ENCODE measurements at places on chromosomes 1 and 21. TPM values are rescaled to one million over a fixed set of nuclear protein-coding genes. Genes with fewer than 3 reads are reported as not detected.

DNA sequence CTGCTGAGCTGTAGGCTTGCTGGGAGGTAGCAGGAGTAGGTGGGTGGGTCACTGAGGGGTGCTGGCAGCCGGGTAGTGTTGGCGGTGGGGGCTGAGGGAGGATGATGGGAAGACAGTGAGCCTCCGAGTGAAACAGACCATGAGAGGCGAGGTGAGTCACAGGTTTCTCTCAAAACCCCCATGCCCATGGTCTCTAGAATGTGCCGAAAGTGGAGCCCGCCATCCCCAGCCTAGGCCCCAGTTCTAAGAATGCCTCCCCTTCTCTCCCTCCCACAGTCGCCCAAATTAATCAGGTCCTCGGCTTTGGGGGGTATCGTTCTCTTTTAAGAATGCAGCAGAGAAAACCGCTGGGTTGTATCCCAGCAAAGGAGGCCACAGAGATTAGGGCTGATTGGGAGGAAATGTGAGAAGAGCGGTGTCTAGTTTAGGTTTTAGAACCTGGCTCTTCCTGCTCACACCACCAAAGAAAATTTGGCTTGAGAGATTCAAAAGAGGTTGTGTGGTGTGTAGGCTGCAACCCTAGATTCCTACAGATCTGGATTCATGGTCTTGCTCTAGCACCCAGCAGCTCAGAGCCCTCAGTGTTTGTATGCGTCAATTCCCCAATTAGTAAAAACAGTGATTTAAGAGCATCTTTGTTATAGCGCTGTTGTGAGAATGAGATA lies 27.7 kb upstream of the IL19 start:
- no peak for DNase-seq

GRCh38 chr1:191125950-191126349 lies 648.3 kb upstream of the BRINP3 start:
- no peak for DNase-seq

- DNase-seq = no peak
These were observed 358.0 kb upstream of the BRINP3 start for GRCh38 chr1:190835658-190836057.

GRCh38 chr21:39375446-39375845 lies 26.6 kb upstream of the HMGN1 start:
- DNase-seq = no peak

DNA sequence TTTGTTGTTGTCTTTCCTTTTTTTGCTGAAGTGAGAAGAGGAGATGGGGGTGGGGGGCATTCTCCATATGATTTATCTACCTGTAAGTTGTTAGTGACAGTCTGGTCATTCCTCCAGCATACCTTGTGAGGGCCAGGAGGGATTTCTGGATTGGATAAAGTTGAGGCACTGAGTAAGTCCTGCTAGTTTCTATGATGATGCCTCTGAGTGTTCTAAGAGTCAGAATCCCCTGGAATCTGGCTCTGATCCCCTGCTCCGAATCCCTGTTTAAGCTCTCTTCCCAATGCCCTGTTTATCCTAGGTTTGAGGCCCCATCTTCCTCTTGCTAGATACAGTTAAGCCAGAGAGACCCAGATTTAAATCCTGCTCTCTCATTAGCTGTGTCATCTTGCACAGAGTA lies 83.2 kb upstream of the HOOK1 start:
- DNase-seq = no peak

GRCh38 chr1:107195476-107195875 lies 54.6 kb downstream of the NTNG1 start:
- no peak for DNase-seq

DNA sequence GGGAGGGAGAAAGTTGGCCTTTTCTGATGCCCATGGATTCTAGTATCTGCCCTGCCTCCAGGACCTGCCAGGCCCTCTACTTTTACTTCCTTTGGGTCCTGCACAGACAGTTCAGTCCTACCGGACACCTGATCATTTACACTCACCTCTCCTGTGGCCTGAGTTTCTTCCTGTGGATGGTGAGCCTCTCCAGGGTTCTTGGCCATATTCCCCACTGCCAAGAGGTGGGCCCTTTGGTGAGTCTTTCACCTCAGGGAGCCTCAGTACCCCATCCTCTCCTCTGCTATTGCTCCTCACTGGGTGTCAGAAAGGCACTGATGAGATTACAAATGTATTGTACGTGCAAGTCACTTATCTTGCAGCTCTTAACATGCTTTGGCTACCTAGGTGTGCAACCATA lies 81.4 kb upstream of the ETV3 start:
- DNase-seq = no peak

- DNase-seq = no peak
These were observed 288.0 kb downstream of the PBX1 start for GRCh38 chr1:164846731-164847691.

- DNase-seq = no peak
These were observed 23.6 kb downstream of the COL18A1 start for GRCh38 chr21:45428534-45428933.

GRCh38 chr21:45916011-45916840 lies 65.3 kb upstream of the COL6A1 start:
- no peak for DNase-seq

DNA sequence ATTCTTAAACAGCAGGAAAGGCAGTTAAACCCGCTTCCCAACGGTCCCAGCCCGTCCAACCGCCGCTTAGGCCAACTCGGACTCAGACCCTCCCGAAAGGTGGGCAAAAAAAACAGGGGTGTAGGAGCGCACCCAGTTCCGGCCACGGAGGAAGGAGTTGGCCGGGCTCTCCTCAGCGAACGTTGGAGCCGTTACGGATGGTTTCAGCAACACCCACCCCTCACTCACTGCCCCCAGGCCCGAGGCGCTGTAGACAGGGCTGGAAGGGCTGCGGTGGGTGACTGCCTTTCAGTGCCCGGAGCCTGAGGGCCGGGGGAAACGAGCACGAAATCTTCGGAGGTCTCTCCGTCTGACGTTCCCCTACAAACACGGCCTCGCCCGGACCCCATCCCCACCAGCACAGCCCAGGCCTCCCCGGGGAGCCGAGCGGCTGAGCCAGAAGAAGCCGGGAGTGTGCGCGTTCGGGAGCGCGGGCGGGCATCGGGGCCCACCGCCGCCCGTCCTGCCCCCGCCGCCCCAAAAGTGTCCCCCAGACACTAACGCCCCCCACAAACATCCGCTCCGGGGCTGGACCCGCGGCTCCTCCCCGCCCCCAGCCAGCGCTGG lies 1.3 kb downstream of the KDM5B start:
- DNase-seq = no peak

- DNase-seq = peak; percentile 30
These were observed 5.8 kb upstream of the EPHA8 start for GRCh38 chr1:22557341-22557950.

DNA sequence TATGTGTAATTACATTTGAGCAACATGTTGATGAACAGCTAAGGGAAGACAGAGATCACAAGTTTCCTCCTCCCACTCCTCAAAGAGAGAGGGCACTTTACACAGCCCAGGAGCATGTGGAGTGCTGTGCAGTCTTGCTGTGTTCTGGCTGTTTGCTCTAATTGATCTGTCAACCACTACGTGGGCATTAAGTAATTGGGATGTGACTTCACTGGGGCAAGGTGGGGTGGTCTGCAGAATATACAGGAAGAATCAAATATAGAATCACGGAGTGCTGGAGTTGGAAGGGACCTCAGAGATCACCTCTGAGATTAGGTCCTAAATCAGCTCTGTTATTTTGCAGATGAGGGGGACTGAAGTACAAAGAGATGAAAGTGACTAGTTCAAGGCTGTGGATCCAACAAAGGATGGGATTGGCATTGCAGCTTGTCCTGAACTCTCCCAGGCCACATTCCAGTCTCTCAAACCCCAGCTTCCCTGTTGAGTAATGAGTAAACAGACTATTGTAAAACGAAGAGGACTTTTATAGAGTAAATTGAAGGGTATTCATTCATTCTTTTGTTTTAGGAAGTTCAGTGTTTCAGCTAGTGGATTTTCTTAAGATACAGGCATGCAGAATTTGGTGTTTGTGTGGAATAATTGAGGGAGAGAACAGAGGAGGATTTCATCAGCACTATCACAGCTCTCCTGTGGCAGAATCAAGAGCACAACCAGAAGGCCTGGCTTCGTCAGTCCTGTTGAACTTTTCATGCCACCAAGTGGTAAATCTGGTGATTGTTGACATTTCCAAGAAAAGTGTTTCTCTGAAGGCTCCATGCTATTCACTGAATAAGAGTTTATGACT lies 22.4 kb downstream of the NOS1AP start:
- no peak for DNase-seq

DNA sequence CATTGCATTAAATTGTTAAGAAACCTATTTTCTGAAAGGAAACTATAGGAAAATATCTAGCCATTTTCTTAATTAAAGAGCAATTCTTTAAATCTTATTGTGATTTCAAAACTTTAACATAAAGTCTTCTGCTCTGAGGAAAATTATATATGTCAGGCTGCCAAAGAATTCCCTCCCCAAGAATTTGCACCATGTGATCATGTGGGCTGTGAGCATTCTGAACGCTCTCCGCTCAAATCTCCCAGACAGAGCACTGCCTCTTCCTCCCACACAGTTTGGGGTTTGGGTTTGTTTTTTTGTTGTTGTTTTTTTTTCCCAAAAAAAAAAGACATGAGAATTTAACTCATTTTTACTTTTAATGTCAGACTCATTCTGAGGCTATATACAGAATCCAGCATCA lies 155.9 kb upstream of the PALMD start:
- no peak for DNase-seq

DNA sequence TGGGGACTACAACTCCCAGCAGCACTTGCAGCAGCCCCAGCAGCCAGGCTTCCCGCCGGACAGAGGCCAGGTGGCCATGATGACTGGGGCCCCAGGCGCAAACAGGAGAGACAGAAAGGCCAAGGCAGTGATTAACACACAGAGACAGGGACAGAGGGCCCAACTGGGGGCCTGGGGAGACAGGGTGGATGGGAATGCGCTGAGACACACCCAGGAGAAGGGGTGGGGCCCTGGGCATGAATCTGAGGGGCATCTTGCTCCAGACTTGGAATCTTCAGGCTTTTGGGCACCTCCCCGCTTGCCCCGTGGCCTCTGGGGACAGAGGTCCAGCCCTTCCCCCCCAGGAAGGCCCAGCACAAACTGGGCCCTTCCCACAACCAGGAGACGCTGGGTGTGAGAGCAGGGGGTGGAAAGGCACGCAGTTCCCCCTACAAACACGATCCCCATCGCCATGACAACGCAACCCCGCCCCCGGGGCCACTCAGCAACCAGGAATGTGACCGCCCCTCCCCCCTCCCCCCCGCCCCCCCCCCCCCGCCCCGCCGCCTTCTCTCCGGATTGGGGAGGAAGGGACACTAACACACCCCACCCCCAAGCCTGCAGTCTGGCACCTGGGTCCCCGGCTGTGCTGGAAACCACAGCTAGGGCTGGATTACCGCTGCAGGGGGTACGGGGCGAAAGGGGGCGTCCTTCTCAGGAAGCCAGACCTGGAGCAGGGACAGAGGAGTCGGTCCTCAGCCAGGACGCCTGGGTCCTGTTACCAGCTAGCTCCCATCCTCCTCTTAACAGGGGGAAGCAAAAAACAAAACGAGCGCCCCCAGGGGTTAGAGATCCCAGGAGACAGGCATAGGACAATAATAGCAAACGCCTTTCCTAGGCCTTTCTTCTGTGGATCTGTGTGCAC lies 4.5 kb downstream of the HDGF start:
- DNase-seq = peak; percentile 93

DNA sequence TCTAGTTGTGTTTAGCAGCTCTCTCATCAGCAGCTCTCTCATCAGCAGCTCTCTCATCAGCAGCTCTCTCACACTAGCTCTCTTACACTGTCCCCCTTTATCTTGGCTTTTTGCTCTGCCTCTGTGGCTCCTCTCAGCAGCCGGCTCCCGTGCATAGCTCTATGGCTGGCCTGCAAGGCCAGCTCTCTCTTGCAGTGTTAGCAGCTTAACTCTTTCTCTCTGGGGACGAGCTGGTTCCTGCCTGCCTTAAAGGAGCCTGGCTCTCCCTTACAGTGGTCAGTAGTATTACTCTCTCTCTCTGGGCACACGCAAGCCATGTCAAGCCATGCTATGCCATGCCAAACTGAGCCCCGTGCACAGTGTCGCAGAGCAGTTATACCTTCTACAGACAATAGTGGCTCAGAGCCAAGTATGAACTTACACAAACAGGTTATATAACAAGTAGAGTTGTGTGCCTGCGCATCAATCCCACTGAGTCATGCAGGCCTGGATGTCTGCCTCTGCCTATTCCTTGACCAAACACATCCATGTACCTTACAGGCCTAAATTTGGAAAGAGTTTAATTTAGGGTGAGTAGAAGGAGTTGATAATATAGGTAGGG lies 295.9 kb downstream of the TPR start:
- DNase-seq = no peak

GRCh38 chr1:57678138-57678537 lies 254.3 kb upstream of the DAB1 start:
- DNase-seq = no peak

- DNase-seq = peak; percentile 1
These were observed 257.7 kb downstream of the RHOU start for GRCh38 chr1:228992907-228993535.

GRCh38 chr1:202086579-202087350 lies 36.0 kb upstream of the GPR37L1 start:
- no peak for DNase-seq

DNA sequence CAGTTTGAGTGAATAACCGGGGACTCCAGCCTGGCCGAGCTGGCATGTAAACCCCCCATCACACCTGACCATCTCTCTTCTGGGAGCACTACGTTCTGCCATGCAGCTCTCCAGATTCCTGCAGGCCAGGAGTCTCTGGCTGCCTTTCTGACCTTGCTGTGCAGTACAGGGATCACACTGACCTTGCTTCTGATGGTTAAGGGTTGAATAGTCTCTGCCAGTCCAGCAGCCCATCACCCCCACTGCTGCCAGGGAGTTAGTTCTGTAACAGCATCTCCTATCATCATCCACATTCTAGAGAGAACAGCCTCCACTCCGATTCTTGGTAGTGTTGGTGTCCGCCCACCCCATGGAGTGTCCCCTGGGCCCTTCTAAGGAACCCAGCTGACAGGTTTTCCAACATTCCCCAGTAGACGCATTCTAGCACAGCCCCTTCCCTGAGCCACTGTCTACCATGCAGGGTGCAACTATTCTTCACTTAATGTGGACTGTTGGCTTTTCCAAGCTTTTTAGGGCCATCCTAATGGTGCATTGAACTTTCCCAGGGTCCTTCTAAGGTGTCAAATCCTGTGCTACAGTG lies 109.8 kb downstream of the RIPK4 start:
- DNase-seq = no peak

DNA sequence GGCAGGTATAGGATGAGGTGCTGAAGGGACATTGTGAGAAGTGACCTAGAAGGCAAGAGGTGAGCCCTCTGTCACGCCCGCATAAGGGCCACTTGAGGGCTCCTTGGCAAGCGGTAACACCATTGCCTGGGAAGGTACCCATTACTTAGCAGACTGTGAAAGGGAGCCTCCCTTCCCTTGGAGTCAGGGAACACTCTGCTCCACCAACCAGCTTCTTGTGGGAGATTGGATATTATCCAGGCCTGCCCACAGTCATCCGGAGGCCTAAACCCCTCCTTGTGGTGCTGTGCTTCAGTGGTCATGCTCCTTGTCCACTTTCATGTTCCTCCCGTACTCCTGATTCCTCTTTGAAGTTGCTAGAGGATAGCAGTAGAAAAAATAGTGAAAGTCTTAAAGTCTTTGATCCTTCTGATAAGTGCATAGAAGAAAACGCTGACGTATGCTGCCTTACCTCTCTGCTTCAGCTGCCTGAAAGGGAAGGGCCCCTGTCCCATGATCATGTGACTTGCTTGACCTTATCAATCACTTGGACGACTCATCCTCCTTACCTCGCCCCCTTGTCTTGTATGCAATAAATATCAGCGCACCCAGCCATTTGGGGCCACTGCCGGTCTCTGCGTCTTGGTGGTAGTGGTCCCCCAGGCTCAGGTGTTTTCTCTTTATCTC lies 16.0 kb downstream of the RBBP4 start:
- DNase-seq = no peak

CFH gene
- 2.3 TPM for total RNA-seq

HFM1 gene
- not detected for total RNA-seq

CD247 gene
- not detected for total RNA-seq

DNALI1 gene
- 5.9 TPM for total RNA-seq

LAMB3 gene
- 20.2 TPM for total RNA-seq

GJB3 gene
- not detected for total RNA-seq

Data from RPMI7951 (cell line).